ENCODE measurements at places on chromosomes 11 and 22.

GRCh38 chr11:94279996-94280395 lies 24.4 kb upstream of the IZUMO1R start:
- no peak for DNase-seq

DNA sequence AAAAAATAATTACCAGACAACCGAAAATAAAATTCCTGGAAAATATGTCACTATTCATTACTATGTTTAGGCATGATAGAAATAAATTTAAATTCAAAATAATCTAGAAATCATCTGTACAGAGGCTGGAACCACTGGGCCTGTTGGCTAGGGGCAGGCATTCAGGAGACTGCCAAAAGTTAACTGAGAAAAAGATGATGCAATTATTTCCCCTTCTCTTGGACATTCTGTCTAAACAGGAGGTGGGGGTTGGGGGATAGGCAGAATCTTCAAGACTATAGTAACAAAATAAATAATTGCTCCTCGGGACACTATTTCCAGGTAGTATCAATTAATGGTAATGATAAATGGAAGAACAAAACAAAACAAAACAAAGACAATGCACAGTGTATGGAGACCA lies 14.1 kb downstream of the BTBD10 start:
- no peak for DNase-seq

GRCh38 chr11:73862986-73863385 lies 13.7 kb downstream of the COA4 start:
- no peak for DNase-seq

- DNase-seq = no peak
These were observed 48.7 kb upstream of the APOA1 start for GRCh38 chr11:116885951-116886655.

- DNase-seq = no peak
These were observed 253.7 kb upstream of the CHORDC1 start for GRCh38 chr11:90476442-90477007.
